Motor neuron (in vitro differentiated cells): ENCODE measurements at places on chromosomes 4 and X. TPM values are rescaled to one million over a fixed set of nuclear protein-coding genes. Genes with fewer than 3 reads are reported as not detected.

Gene TLR8
- 0.26 and 0.56 TPM in 2 replicates for total RNA-seq

Gene EDA
- 1.0 and 1.2 TPM in 2 replicates for total RNA-seq

GRCh38 chr4:109004418-109004817, 241.6 kb upstream of the ETNPPL start:
- ATAC-seq = no peak

GRCh38 chr4:54484383-54484782, 173.4 kb upstream of the KIT start:
- no peak for ATAC-seq

GRCh38 chr4:8740666-8741395, 130.8 kb downstream of the HMX1 start:
- no peak for ATAC-seq

DNA sequence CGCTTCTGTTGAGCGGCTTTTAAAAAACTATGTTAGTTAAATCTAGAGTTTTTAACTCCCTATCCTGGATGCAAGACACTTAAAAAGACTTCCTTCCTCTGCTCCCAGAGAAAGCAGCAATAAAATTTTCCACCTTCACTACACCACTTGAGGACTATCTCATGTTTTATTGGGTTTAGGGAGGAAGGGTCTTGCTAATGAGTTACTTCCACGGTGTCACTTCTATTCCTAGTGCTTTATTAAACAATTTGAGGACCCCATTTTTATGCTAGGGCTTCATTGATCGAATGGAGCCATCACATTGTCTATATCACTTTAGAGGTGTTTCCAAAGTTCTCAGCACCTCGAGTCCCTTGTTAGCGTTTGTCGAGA, 3.7 kb upstream of the STIM2 start:
- no peak for ATAC-seq

GRCh38 chrX:136028383-136028984, 43.2 kb downstream of the SLC9A6 start:
- peak; percentile 65 for ATAC-seq

DNA sequence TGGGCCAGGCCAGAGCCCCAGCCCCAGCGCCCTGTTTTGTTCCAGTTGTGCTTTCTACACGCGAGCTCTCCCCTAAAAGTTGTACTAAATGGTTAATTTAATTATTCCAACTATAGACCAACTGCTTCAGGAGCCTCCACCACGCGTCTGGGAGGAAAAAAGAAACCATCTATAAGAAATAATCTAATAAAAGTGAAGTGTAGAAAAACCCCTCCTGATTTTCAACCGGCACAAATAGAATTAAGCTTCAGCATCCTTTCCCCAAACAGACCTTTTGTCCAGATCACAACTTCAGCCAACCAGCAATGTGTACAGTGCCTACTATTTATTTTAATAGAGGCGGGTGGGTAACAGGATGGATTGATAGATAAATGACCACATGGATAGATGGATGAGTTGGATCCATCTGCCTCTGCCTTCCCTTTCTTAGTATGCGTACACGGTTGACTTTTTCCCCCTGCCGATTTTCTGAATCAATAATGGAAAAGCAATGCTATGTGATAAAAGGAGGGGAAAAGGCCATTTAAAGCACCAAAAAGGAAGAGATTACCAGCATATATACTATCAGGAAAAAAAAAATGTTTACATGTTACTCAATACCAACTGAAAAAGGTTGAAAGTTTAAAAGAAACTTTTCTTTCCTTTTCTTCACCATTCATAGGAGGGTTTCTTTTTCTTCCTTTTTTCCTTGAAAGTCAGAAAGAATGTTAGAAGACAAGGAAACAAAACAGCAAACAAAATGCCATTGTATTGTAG, 3.7 kb upstream of the PHOX2B start:
- ATAC-seq = no peak

GRCh38 chr4:5198656-5199541, 147.6 kb downstream of the STK32B start:
- ATAC-seq = peak; percentile 63

DNA sequence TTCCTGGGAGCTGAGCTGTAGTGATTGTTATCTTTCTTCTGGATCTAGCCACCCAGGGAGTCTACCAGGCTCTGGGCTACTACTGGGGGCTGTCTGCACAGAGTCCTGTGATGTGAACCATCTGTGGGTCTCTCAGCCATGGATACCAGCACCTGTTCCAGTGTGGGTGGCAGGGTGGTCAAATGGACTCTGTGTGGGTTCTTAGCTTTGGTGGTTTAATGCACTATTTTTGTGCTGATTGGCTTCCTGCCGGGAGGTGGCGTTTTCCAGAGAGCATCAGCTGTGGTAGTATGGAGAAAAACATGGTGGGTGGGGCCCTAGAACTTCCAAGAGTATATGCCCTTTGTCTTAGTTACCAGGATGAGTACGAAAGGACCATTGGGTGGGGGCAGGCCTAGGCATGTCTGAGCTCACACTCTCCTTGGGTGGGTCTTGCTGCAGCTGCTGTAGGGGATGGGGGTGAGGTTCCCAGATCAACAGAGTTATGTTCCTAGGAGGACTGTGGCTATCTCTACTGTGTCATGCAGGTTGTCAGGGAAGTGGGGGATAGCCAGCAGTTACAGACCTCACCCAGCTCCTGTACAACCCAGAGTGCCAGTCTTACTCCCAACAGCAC, 264.8 kb upstream of the LDB2 start:
- ATAC-seq = no peak

DNA sequence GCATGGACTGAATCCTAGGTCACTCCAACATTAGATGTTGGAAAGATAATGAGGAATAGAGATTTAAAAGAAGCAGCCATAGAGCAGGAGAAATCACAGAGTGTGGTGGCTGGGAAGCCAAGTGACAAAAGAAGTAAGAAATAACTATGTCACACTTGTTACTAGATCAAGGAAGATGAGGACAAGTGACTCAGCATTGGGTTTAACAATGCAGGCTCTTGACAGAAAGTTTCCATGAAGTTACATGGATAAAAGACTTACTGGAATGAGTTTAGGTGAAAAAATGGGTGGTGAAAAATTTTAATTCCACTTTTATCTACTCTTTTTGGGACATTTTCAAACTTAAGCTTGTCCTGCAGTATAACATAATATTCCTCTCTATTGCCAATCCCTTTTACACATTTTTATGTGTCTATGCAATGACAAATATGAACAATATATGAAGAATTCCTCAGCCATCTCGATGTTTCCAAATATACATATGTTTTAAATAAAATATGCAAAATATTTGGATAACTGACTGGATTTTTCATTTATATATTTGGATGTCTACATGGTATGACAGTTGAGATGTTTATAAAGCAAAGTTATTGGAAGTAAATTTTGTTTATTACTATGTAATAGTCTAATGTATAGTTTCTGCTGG, 462.6 kb downstream of the IL15 start:
- ATAC-seq = no peak
